ENCODE measurements at places on chromosomes 5 and 9.

DNA sequence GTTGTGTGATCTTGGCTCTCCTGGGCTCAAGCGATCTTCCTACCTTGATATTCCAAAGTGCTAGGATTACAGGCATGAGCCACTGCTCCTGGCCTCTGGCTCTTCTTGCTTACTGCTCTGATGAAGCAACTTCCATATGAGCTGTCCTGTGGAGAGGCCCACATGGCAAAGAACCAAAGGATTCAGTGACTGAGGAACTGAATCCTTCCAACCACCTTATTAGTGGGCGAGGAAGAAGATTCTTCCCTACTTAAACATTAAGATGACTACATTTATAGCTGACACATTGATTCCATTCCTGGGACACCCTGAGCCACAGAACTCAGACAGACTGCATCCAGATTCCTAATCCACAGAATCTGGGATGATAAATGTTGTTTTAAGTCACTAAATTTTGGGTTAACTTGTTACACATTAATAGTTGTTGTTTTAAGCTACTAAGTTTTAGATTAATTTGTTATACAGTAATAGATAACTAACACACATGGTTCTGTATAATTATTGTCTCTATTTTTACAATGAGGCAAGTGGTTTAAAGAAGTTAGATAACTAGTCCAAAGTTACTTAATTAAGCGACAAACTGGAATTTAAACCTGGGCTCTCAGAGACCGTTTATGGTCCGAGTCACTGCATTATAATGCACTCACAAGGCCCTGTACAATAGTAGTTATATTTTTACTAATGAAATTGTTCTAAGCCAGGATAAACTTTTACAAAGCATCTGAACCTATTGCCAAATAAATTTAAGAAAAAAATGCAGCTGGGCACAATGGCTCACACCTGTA lies 16.7 kb upstream of the SLCO4C1 start:
- no peak for DNase-seq

GRCh38 chr9:123081824-123082223 lies 48.4 kb downstream of the GPR21 start:
- peak; percentile 20 for DNase-seq

DNA sequence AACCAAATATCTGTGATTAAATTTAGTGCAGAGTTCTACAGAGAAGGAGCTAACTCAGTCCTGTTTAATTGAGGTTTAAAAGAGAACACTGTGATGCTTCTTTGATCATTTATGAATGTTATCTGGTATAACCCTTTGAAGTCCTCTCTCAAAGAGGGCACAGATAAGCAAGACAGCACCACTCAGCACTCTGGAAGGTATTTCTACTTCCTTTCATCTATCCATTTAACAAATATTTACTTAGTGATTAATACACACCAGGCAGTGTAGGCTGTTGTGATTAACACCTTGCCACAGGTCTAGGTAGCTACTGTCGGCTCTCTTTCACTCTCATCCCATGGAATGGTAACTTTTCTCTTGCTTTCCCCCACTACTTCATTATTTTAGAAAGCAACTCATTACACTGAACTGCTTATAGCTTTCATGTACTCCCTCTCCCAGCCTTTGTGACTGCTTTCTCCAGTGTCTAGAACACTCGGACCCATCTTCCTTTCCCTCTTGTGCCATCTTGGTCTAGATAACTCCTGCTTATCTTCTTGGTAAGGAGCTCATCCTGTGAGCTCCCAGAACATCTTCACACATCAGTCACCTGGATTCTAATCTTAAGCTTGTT lies 54.7 kb downstream of the GLDC start:
- no peak for DNase-seq

DNA sequence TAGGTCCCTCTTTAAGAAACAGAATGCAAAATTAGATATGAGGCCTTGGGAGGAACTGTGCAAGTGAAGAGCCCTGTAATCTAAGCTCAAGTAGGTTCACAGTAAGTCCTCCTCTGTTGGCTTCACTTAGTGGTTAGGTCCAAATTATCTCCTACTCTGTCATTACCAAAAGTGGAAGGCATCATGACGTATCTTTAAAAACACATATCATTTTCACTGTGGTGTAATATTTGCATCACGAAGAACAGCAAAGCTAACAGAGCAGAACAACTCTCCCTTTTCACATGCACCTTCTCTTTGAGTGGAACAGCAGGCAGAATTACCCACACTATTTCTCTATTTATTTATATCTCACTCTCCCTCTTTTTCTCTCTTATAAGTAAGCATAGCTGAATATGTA lies 240.5 kb upstream of the CCNH start:
- DNase-seq = no peak

DNA sequence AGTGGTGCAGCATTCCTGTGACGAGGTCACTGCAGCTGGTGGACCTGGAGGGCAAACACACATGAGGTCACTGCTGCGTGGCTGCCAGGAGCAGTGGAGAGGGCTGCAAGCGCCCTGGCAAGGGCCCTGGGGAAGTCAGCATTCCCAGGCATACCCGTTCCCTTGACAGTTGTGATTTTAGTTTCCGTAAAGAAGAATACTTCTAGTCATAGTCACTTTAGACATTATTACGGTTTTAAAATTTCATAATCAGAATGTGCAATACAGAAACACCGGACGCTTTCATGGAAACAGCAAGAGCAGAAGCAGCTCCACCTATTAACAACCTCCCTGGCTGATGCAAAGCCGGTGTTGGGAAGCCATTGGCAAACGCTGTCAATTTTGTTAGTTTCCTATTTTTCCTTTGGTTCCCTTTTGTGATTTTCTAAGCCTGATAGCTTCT lies 129.8 kb downstream of the GADD45G start:
- no peak for DNase-seq

DNA sequence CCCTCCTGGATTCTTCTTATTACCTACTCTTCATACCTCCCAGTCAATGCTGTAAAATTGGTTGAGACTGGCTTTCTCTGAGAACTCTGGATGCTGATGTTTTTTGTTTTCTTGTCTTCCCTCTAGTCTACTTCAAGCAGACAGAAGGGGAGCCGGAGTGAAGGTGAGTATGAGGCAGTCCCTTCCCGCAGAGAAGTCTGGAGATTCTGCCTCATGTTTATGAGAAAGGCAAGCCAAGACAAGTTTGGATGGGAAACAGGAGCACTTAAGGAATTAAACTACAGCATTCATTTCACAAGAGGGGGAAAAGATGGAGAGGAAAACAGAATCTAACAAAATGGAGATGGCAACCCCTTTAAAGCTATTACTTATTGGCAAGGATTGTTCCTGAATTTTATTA lies 246.1 kb downstream of the TRIM32 start:
- DNase-seq = no peak

DNA sequence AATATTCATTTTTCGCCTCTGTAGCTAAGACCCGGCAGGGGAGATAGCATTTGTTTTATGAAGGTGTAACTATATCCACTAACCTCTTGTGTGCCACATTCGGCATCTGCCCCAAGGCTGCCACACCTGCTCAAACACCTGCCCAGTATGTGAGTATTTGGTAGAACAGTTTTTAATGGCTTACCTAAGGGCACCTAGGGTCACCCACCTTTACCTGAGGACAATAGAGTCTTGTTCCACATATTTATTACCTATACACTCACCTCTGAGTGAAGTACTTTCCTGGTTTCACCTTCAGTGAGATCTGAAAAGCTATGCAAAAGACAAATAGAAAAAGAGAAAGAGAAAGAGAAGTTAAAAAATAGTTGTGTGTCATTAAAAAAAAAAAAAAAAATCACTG lies 68.0 kb upstream of the PIP5K1B start:
- DNase-seq = no peak

- DNase-seq = no peak
Observed at GRCh38 chr5:96795626-96796025, 12.1 kb downstream of the ERAP1 start.

DNA sequence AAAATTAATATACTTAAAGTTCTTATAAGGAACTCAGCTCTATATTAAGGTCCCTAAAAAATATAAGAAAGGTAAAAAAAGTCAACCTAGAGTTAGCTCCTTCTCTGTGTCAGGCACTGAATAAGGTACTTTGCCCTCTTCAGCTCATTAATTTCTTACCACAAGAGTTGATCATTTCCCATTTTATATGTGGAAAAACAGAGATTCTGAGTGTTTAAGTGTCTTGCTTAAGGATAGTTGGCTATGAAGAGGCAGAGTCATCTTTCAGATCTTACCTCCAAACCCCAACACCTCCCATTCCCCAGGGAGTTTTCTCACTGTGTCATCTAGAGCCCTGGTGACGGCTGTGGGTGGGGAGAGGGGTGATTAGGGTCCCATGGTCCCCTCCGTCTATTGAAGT lies 40.6 kb downstream of the INSYN2B start:
- no peak for DNase-seq

DNA sequence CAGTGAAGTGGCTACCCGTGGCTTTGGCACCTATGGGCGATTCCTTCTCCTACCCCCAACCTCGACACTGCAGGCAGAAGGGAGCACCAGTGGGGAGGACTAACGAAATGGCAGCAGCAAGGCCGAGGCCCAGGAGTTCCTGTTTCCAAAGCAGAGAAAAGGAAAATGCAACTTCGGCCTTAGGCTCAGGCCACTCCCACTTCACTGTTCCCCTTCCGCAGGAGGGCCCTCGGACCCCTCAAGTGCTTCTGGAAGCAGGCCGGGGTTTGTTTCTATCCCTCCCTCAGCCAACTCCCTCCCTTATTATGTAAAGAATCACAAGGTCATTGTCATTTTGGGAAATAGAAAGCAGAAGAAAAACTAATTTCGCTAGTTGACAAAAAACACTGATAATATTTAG lies 36.4 kb upstream of the NKX2-5 start:
- no peak for DNase-seq

GRCh38 chr5:126482591-126482990 lies 59.4 kb downstream of the GRAMD2B start:
- no peak for DNase-seq

DNA sequence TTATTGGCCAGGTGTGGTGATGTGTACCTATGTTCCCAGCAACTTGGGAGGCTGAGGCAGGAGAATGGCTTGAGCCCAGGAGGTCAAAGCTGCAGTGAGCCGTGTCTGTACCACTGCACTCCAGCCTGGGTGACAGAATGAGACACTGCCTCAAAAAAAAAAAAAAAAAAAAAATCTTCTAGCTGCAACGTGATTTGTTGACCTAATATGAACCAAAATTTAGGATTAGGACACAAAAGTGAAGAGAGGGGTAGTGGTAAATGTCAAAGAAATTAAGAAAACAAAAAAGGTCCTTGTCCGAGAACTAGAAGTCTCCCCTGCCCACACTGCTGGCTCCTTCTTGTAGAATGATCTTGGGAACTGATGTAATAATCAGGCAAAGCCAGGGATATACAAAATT lies 272.0 kb downstream of the EFNA5 start:
- DNase-seq = no peak

- DNase-seq = peak; percentile 22
Observed at GRCh38 chr5:149735066-149735465, 5.0 kb downstream of the PPARGC1B start.

DNA sequence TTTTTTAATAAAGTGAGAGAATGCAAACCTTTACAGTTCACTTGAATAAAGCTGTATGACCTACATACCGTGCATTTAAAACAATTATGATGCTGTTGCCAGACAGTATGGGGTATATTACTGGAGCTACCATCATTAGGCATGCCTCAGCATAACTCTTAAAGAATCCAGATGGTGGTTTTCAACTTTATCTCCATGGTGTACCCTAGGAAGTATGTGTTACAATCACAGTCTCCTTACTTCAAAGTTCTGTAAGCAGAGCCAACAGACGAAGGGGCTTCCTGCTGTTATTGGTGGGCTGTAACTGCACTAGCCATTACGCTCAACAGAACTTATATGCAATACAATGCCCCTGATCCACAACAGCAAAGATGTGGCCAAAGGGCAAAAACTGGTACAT lies 803.3 kb downstream of the DTWD2 start:
- no peak for DNase-seq

DNA sequence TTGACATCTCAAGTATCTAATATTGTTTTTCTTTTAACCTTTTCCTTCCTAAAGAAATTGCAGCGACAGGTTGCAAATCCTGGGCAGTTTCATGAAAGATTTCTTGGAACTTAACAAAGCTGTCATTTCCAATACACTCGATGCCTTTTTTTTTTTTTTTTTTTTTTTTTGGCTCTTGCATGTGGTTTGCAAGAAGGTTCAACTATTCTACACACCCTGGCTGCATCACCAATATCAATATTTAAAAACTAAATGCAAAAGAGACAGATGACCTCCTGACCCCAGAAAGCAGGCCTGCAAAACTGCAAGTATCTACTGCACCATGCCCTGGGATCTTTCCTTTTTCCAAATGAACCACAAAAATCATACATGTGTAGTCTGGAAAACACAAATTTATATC lies 4.4 kb upstream of the NFIB start:
- no peak for DNase-seq

- no peak for DNase-seq
Observed at GRCh38 chr5:119512277-119512676, 60.0 kb downstream of the HSD17B4 start.

GRCh38 chr5:75651575-75652238 lies 40.5 kb downstream of the ANKDD1B start:
- no peak for DNase-seq

DNA sequence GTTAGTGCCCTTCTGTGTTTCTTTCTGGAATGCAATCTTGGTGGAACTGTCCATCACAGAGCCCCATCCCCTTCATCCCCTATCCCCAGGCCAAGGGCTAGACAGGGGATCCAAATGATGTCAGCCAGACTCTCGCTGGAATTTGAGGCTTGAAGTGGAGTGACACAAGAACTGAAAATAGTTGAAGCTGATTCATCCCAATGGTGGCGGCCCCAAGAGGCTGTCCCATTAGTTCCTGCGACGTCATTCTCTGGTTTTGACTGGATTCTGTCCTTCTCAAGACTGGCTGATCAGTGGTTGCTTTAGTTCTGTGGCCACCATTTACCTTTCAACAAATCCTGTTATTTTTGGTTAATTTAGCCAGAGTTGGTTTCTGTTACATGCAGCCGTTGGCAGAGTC lies 59.9 kb downstream of the SUB1 start:
- peak; percentile 20 for DNase-seq

GRCh38 chr9:20044686-20045085 lies 255.8 kb upstream of the SLC24A2 start:
- DNase-seq = no peak

- no peak for DNase-seq
Observed at GRCh38 chr5:53873235-53873634, 312.8 kb downstream of the NDUFS4 start.

- no peak for DNase-seq
Observed at GRCh38 chr5:138737494-138738265, 15.5 kb upstream of the CTNNA1 start.

DNA sequence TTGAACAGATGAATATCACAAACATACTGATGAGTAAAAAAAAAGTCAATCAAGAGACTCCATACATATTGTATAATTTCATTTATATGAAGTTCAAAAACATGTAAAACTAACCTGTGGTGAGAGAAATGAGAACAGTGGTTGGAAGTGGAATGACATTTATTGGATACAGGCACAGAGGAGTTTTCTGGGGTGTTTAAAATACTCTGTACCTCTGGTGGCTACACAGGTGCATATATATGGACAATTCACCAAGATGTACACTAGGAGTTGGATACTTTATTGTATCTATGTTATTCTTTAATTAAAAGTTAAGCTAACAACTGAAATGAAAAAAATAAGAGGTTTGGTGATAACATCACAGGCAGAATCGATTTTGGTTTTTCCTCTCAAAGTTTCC lies 14.1 kb downstream of the FOXD1 start:
- DNase-seq = no peak

GRCh38 chr9:117487555-117488175 lies 72.8 kb upstream of the ASTN2 start:
- DNase-seq = peak; percentile 74

All from H4 (cell line).